Stomach (tissue), 19 donors: ENCODE measurements at places on chromosomes 16 and 17. TPM values are rescaled to one million over a fixed set of nuclear protein-coding genes. Genes with fewer than 3 reads are reported as not detected.
A peak's percentile ranks its signal among the peaks of the same experiment; 100 is the strongest.

DNA sequence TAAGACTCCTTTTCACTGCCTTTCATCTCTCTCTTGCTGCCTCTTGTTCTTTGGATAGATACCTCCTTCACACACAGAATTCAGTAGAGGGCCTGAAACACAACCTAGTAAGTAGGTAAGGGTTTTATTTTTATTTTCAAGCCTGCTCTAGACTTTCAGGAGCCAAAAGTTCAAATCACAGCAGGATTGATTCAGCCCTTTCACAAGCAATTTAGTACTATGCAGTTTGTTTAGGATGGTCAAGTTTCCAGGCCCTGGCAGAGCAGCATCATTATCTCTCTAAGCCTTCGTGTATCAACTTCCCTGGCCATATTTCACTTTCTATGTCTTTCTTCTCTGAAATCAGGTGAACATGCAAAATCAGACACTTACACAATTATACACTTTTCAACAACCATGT, 148.8 kb upstream of the CORO6 start:
- H3K27ac ChIP-seq = no peak overlapping the region
- no peaks in the 10 kb centered on the region for H3K27me3 ChIP-seq
- no peak for DNase-seq
- H3K4me3 ChIP-seq = no peak overlapping the region
- no peaks in the 10 kb centered on the region for H3K36me3 ChIP-seq

DNA sequence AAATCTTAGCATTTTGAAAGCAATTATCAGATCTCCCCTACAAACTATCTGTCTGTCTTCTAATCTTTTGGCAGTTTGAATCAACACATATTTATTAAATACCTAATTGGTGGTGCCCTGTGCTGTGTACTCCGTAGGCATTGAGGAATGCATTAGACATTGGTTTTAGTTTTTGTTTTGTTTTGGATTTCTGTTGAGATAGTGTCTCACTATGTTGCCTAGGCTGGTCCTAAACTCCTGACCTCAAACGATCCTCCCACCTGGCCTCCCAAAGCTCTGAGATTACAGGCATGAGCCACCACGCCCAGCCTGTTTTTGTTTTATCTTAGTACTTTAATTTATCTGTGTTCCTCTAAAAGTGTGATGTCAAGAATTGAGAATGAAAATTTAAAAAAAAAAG, 124.8 kb upstream of the RBL2 start:
- DNase-seq = no peak
- no peaks in the 10 kb centered on the region for H3K27me3 ChIP-seq
- no peak overlapping the region for H3K27ac ChIP-seq
- H3K36me3 ChIP-seq = peaks cover 40% of the 10 kb centered on the region
- no peaks in the 10 kb centered on the region for H3K4me1 ChIP-seq

GRCh38 chr17:67365738-67366192, 612 bp downstream of the PSMD12 start:
- H3K4me3 ChIP-seq = peak overlapping the region; percentile 95
- H3K27ac ChIP-seq = peak overlapping the region; percentile 94
- DNase-seq = no peak
- H3K27me3 ChIP-seq = no peaks in the 10 kb centered on the region
- peaks cover 55% of the 10 kb centered on the region for H3K4me1 ChIP-seq

The KRT24 gene
- polyA plus RNA-seq = not detected

DNA sequence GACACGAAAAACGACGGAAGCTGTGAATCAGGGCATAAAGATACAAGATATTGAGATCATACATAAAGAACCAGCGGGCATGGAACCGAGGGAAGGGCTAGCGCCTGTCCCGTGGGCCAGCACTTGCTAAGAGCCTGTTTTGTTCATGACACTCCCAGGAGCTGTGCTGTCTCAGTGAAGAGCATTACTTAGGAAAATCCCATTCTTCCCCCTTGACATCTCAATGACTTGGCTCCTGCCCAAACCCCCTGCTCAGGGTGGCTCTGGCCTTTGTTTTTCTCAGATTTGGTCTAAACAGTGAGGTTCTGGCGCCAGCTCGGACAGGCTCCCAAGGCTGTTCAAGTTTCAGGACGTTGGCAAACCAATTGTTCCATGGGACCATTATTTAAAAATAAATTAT, 79.1 kb upstream of the SEC14L1 start:
- H3K27me3 ChIP-seq = peaks cover 55% of the 10 kb centered on the region
- H3K36me3 ChIP-seq = no peaks in the 10 kb centered on the region
- no peaks in the 10 kb centered on the region for H3K4me1 ChIP-seq
- H3K4me3 ChIP-seq = no peak overlapping the region

DNA sequence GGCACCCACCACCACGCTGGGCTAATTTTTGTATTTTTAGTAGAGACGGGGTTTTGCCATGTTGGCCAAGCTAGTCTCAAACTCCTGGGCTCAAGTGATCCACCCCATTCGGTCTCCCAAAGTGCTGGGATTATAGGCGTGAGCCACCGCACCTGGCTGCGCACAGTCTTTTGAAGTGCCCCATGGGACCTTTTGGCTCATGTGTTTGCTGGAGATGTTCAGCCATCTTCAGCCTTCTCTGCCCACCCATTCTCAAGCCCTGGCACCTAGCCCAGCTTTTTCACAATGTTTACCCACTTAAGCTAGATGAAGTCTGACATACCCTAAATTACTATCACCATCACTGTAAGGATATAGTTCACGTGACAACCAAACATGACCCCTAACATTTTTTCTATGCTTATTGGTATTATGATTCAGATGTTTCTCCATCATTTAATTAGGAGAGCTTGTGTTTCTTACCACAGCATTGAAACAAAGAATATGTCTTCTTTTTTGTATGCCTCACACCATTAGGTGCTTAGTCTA, 32.3 kb downstream of the PECAM1 start:
- H3K4me3 ChIP-seq = no peak overlapping the region
- peaks cover 8% of the 10 kb centered on the region for H3K4me1 ChIP-seq
- H3K27ac ChIP-seq = no peak overlapping the region
- no peaks in the 10 kb centered on the region for H3K27me3 ChIP-seq

The NFATC2IP gene
- 10.4 TPM for polyA plus RNA-seq
